HCT116 (cell line): ENCODE measurements at places on chromosomes 3 and 15.

GRCh38 chr15:94327356-94327936 is 96.1 kb downstream of the MCTP2 start:
- peak; percentile 10 for DNase-seq

GRCh38 chr3:15932348-15933300 is 134.8 kb upstream of the ANKRD28 start:
- no peak for DNase-seq

- no peak for DNase-seq
Measured at GRCh38 chr3:173583496-173583895, 186.0 kb downstream of the NLGN1 start.

GRCh38 chr3:63845215-63845614 is 18.4 kb downstream of the THOC7 start:
- DNase-seq: no peak

DNA sequence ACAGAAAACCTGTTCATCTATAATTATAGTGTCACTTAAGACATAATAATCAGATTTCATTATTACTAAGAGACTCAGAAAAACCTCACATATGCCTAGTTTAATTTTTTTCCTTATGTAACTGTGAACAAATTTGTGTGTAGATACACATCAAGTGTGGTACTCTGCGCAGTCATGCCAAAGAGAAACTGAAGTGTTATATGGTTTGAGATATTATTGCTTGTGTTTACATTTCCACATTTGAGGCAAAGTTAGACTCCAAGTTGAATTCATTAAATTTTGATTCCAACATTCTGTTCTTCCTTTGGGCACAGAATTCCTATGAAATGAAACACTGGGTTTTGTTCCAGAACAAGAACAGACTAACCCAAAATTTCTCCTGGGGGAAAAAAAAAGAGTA is 2.2 kb downstream of the MBNL1 start:
- no peak for DNase-seq

GRCh38 chr3:69051756-69052471 is at the start of gene TMF1:
Gene TMF1, minus strand, starts transcription at chr3:69052333. Its CDS starts 247 bp downstream, at chr3:69052086.
- peak; percentile 98 for DNase-seq

GRCh38 chr3:18937574-18937973 is 210.7 kb upstream of the KCNH8 start:
- no peak for DNase-seq

DNA sequence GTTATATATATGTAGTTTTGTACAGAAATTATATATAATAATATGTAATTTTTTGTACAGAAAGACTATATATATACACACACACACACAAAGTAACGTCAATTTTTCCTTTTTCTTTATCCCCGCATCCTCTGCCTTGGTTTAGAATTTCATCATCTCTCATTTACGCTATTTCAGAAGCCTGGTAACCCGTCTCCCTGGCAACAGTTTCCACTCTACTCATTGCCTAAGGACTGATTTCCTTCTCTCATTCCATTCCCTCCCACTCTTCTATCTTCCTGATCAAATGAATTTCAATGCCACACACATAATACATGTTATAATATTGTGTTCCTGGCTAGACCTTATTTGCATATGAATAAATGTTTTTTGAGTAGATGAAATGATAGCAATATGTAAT is 47.8 kb upstream of the NDN start:
- DNase-seq: no peak

DNA sequence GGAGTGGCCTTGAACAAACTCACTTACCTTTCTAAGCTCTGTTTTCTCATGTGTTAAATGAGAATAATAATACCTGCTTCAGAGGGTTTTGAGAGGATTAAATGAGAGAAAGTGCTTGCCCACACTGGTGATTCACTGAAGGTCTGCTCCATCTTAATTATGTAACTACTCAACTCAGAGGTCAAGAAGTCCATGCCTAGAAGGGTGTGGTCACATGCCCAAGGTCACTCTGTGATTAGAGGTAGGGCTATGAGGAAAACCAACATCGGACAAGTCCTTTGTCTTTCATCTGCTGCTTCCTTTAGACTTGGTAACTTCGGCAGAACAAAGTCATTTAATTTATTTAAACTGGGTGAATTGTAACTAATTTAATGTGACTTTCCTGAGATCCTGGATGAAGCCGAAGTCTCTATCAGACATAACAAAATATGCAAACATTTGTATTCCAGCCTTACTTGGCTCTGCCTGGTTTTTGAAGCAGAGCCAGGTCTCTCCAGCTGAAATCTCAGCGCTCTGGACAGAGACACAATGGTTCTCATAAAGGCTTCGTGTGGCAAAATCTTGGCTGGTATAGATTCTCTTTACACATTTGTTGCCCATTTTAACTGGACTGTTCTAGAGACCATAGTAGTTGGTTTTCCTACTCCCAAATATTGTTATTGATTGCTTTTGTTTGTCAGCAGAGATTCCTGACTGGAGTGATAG is 3.0 kb downstream of the CHRNA7 start:
- DNase-seq: no peak

GRCh38 chr3:186619787-186620212 is 6.9 kb downstream of the AHSG start:
- no peak for DNase-seq

DNA sequence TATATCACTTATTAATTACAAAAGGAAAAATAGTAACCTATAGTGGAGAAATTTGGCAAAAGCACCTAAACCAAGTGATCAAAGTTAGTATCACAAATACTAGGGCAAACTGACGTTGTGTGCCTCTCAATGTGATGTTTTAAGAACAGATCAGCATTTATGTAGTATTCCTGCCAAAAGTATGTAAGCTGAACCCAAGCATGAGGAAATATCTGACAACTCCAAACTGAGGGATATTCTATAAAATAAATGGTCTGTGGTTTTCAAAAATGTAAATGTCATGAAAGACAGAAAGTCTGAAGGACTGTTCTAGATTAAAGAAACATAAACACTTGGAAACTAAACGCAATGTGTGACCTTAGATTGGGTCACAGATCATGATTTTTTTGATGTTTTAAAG is 34.3 kb upstream of the PIK3CA start:
- no peak for DNase-seq

- DNase-seq: no peak
Measured at GRCh38 chr3:159928071-159928491, 60.6 kb upstream of the IL12A start.
